WTC11 (cell line): ENCODE measurements at places on chromosomes 6 and 20. TPM values are rescaled to one million over a fixed set of nuclear protein-coding genes. Genes with fewer than 3 reads are reported as not detected.

DNA sequence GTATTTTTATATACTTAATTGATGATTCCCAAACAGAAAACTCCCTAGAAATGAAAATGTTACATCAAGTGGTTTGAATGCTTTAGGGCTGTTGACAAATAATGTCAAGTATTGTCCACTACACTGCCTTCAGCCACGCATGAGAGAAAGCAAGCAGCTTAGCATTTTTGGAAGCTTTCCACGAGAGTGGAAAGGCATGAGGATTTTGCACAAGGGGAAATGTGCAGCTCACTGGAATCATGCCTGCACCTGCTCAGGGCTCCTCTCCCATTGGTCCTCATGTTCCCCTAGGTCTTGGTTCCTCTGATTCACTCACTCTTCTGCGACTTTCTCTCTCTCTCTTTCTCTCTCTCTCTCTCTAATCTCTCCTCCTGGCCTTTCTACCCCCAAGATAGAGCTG, 439.5 kb upstream of the CDH4 start:
- peaks cover 52% of the 10 kb centered on the region for H3K27me3 ChIP-seq
- H3K36me3 ChIP-seq, result peaks cover 19% of the 10 kb centered on the region
- no peak for DNase-seq
- H3K4me1 ChIP-seq, result no peaks in the 10 kb centered on the region
- no peak overlapping the region for H3K27ac ChIP-seq
- no peak overlapping the region for H3K4me3 ChIP-seq

TSBP1 gene
- total RNA-seq, result not detected in 3 replicates

DNA sequence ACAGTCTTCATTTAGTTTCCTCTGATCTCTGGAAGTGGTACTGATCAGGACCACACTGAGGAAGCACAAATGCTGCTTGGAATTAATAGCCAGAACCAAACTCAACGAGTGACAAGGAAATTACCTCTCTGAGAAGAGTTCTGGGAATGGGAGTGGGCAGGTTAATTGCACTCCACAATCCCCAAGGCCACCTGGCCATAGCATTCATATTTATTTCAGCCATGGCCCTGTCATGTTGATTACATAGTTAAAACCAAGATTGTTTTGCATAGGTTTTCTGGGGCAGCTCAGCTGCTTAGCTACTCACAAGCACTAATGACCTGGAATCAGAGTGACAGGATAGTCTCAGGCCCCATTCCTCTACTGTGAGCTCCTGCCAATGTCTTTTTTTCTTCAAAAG, 230.2 kb upstream of the RIMS1 start:
- no peaks in the 10 kb centered on the region for H3K4me1 ChIP-seq
- no peak overlapping the region for H3K27ac ChIP-seq
- no peaks in the 10 kb centered on the region for H3K27me3 ChIP-seq
- H3K36me3 ChIP-seq, result no peaks in the 10 kb centered on the region
- DNase-seq, result no peak
- H3K4me3 ChIP-seq, result no peak overlapping the region

TAP1 gene
- total RNA-seq, result 13.6 to 15.9 TPM (median 15.7 TPM) in 3 replicates

- no peak overlapping the region for H3K27ac ChIP-seq
- H3K4me1 ChIP-seq, result peaks cover 19% of the 10 kb centered on the region
- no peak for DNase-seq
- peaks cover 24% of the 10 kb centered on the region for H3K36me3 ChIP-seq
- no peaks in the 10 kb centered on the region for H3K27me3 ChIP-seq
- H3K4me3 ChIP-seq, result no peak overlapping the region
These were observed 19.9 kb downstream of the CAP2 start for GRCh38 chr6:17413313-17413750.
